Activated CD4-positive, alpha-beta T cell treated with anti-CD3 and anti-CD28 coated beads, Interleukin-2, amount 50 U/mL, for 48 hours (primary cell): ENCODE measurements at places on chromosomes 12 and 14.
A peak's percentile ranks its signal among the peaks of the same experiment; 100 is the strongest.

DNA sequence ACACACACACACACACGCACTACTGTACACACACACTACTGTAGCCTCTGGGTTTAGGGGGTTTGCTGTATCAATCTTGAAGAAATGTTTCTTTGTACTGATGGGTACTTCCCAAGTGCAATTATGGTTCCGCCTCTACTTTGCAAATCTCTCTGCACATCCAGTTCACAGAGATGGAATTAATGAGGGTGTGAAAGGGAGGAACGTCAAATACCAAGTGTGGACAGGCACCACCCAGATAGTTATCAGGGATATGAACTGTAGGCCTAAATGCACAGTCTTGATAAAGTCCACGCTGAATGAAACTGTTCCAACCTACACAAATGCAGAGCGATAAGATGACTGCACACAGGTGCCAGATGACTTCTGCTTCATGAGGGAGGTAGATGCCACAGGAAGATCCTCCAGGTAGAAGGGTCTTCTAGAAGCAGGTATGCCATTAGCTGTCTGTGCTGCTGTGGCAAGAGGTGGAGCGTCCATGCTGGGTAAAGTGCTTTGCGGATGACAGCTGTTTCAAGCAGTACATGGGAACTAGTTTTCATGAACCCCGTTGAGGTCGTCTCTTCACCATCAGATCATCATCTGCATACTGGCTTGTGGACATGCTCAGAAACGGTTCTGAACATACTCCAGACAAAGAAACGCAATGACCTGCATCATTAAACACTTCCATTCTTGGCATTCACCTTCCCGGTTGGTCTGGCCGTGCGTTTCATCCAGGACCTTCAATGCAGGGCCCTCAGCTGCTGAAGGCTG is 314.3 kb upstream of the RTL1 start:
- DNase-seq = no peak

DNA sequence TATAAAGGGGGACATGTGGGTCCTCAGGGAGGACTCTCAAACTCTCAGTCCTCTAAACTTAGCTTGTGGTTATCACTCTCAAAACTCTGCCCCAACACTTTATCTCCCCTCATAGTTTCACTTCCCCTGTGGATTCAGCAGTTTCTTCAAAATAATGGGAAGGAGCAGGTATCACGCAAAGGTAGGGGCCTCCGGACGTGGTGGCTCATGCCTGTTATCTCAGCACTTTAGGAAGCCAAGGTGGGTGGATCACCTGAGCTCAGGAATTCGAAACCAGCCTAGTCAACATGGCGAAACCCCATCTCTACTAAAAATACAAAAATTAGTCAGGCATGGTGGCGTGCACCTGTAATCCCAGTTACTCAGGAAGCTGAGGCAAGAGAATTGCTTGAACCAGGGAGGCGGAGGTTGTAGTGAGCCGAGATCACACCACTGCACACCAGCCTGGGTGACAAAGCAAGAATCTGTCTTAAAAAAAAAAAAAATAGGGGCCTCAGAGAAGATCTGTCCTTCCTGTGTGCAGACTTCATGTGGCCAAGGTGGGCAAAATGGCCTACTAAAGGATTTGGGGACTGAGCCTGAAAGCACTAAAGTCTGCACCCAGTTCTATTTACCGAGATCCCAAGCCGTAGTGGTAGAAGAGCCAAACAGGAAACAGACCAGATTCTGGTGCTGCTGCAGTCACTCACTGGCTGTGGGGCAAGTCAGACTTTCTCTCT is 6.4 kb downstream of the ITGB7 start:
- DNase-seq = peak; percentile 41

- no peak for DNase-seq
Observed at GRCh38 chr12:13144266-13144828, 40.9 kb upstream of the GSG1 start.

- DNase-seq = peak; percentile 45
Observed at GRCh38 chr12:120640861-120641833, 721 bp downstream of the CABP1 start.

GRCh38 chr12:28144059-28144458 is 46.2 kb upstream of the CCDC91 start:
- no peak for DNase-seq

GRCh38 chr14:60753264-60754119 is 18.9 kb downstream of the MNAT1 start:
- peak; percentile 43 for DNase-seq
